ENCODE measurements at places on chromosomes 13 and 19. TPM values are rescaled to one million over a fixed set of nuclear protein-coding genes. Genes with fewer than 3 reads are reported as not detected.

GRCh38 chr13:113471844-113472243 lies 18.6 kb upstream of the ADPRHL1 start:
- no peak for DNase-seq

DNA sequence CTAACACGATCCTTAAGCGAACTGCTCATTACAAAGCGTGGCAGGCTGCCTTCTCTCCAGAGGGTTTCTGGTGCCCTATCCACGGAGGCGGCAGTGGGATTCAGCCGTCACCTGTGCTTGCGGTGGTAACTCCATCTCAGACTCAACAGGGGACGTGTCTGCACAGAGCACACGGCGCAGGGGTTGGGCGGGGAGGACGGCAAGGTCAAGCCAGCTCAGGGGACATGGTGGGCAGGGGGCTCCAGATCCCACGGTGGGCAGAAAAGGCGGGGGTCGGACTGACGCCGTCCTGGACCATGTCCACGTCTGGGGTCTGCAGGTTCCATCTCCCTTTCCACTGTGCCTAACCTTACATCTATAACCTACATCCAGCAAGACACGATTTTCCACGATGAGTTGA lies 70.7 kb downstream of the RASA3 start:
- DNase-seq, result no peak

DNA sequence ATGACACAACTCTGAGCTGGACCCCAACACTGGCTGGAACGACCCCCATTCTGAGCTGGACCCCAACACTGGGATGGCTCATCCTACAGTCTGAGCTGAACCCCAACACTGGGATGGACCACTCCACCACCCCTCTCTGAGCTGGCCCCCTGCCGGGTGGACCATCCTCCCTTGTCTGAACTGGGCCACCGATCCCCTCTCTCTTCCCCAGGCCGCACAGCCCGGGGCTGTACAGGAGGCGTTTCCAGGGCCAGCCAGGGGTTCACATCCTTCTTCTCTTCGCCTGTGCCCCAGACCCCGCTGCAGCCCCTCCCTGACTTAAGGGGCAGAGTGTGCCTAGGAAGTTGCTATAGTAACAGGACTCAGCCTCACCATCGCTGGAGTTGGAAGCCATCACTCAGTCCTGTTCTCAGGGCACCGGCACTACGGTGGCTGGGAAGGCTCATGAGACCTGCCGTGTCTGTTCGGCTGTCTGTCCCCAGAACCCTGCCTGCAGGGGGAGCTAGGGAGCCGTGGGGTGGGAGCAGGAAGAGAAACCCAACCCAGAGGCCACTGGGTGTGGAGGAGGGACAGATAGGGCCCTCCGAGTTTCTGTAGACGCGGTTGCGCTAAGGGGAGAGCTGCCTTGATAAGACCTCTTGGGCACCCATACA lies 3.7 kb downstream of the PRKACA start:
- DNase-seq, result peak; percentile 65

DNA sequence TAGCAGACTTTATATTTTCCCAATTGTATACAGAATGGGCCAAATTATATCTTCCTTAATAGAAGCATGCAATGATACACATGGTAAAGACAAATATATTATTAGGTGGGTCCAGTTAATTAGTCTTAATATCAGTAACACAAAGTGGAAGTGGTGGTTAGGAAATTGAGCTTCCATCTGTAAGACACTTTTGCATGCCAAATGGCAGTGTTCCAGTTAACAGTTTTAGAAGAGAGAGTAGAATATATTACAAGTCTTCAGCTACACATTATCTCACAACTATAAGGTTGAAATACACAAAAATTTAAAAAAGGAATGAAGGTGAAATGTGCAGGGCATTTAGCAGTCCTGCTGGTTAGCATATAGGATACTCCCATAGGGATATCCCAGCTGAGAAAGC lies 536.5 kb downstream of the PCDH9 start:
- DNase-seq, result no peak

GRCh38 chr19:30686826-30687566 lies 314.8 kb downstream of the ZNF536 start:
- DNase-seq, result no peak

DNA sequence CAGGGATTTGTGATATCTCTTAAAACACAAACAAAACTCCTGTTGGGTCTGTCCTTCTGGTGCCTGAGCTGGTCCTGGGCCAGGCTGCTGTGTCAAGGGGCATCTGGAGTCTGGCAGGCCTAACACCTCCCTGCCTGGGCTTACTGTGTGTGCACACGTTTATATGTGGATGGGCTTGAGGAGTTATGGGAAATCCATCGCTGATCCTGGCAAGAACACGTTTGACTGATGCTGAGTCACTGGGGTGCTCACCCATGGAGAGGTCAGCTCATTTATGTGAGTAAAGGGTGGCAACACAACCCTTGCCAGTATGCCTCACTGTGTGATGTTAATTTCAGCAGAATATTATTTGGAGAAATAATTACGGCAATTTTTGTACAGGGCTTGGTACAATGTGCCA lies 44.5 kb upstream of the PCDH8 start:
- DNase-seq, result no peak

DNA sequence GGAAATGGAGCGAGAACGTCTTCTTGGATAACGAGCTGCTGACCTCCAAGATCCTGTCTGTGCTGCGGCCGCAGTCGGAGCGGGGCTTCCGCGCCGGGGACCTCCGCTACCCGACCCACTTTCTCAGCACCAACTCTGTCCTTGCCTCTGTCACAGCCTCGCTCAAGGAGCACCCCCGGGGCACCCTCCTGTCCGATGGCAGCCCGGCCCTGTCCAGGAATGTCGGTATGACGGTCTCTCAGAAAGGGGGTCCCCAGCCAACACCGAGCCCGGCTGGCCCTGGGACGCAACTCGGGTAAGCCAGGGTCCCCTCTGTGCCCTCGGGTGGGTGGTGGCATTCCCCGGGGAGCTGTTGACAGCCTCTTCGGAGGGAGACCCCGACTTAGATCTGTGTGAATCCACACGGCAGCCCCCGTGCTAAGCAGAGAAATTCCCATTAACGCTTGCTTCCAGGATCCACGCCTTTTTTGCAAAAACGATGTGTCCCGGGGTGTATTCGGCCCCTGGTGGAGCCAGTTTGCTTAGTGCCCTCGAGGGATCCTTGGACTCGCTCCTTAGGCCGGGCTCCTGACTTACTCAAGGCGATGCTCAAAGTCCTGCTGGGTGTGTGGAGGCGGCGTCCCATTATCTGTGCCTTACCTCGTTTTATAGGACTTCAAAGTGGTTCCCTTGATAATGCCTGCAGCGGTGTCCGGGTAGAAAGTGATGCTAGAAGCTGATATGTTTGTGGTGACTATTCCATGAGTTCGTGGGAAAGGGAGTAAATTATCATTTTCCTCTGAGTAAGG lies 48.5 kb downstream of the PEX11G start:
- DNase-seq, result no peak

DNA sequence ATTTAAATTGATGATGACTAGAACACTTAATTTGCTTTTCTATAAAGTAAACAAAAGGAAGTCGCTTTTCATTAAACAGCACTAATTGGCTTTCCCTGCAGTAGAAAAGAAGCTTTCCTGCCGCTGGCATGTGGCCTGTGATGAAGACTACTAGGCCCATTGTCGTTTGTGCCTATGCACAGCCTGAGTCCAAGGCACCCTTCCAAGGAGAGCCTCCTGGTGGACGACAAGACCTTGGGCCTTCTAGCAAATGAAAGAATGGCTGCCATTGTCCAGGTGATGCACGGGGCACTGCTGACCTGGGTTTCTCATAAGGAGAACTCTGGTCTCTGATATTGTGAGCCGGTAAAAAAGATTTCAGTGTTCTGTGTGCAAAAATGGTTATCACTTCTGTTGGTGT lies 233.0 kb downstream of the COL4A1 start:
- no peak for DNase-seq

DNA sequence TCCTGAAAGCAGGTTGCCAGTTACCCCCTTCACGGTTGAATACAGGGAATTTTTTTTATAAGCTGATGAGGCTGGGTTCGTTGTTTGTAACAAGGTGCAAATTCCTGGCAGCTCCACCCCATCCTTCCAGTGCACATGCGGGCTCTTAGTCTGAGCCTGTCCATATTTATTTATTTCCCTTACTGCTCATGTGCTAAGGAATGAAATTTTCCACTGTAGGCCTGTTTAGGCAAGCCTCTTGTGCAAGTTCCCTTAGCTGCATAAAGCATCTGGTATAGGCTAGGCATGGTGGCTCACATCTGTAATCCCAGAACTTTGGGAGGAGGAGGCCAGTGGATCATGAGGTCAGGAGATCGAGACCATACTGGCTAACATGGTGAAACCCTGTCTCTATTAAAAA lies 560.9 kb upstream of the PCDH9 start:
- DNase-seq, result no peak

DNA sequence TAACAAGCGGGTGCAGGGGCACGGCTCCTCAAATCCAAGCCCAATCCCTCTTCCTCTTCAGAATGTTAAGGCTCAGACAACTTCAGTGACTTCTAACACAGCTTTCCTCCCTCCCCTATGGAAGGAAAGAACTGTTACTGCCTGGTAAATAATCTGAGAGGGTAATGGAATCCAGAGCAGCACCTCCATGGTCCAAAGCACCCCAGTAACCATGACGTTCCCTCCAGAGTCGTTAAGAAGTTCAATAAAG lies 969 bp downstream of the AKT2 start:
- DNase-seq, result no peak

- no peak for DNase-seq
Measured at GRCh38 chr19:49507803-49508494, 4.5 kb upstream of the FCGRT start.

GRCh38 chr13:91295712-91296410 lies 51.6 kb upstream of the MIR17HG start:
- no peak for DNase-seq

- DNase-seq, result no peak
Measured at GRCh38 chr19:17721111-17721628, 1.9 kb downstream of the MAP1S start.

- no peak for DNase-seq
Measured at GRCh38 chr19:17695198-17695597, 7.0 kb upstream of the UNC13A start.

- no peak for DNase-seq
Measured at GRCh38 chr13:98298599-98298998, 121.5 kb upstream of the RNF113B start.

DNA sequence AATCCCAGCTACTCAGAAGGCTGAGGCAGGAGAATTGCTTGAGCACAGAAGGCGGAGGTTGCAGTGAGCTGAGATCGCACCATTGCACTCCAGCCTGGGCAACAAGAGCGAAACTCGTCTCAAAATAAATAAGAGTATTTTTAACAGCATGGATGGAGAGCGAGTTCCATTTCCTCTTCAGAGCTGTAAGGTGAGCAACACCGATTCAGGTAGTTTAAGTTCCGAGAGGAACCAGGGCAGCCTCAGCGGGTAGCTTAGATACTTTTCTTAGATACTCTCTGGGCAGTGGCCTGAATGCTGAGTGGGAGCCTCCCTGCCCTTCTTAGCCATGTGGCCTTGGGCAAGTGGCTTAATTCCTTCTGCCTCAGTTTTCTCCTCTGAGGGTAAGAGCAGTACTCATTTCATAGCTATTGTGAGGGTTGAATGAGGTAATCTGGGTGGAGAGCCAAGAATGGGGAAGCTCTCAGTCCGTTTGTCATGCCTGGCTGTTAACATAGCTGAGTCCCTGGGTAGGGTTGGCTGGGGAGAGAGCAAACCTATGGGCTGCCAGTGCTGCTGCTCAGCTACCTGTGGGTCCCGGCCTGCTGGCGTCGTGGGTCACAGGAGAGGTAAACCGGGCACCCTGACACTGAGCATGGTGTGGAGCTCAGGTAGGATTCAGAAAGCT lies 4.1 kb downstream of the ATP11A start:
- DNase-seq, result no peak

- no peak for DNase-seq
Measured at GRCh38 chr13:75161804-75162203, 320.2 kb downstream of the TBC1D4 start.

DNA sequence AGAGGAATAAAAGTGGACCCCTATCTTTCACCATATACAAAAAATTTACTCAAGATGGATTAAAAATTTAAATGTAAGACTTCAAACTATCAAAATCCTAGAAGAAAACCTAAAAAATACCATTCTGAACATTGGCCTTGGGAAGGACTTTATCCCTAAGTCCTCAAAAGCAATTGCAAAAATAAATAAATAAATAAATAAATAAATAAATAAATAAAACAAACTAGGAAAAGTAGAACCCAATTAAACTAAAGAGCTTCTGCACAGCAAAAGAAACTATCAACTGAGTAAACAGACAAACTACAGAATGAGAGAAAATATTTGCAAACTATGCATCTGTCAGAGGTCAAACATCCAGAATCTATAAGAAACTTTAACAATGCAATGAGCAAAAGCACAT lies 874.9 kb upstream of the PCDH20 start:
- no peak for DNase-seq

GRCh38 chr13:47279920-47280319 lies 383.1 kb upstream of the HTR2A start:
- DNase-seq, result no peak

- no peak for DNase-seq
Measured at GRCh38 chr13:98454389-98454881, 122.5 kb downstream of the STK24 start.

DNA sequence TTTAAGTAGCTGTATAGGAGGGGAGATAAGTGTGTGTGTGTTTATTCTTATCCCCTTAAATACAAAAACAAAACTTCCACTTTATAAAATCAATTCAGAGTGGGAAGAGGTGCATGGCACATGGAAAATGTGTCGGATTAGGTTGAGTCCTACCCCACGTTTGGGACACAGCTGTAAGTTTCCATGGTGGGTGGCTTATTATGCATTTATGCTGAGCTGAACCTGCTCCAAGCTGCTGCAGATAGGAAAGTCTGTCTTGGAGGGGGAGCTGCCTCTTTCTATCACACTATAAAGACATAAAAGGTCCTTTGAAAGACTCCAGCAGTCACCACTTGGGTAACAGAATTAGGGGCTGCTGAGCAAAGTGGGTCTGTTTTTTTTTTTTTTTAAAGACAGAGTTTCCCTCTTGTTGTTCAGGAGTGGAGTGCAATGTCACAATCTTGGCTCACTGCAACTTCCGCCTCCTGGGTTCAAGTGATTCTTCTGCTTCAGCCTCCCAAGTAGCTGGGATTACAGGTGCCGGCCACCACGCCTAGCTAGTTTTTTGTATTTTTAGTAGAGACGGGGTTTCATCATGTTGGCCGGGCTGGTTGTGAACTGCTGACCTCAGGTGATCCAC lies 15.2 kb downstream of the ACTN4 start:
- DNase-seq, result no peak

Gene CFD
- total RNA-seq, result 0.40 TPM

Gene RFPL4A
- total RNA-seq, result not detected

Gene CAMSAP3
- 0.17 TPM for total RNA-seq

Gene NAPSA
- total RNA-seq, result 88.8 TPM

Gene ZNF649
- 6.7 TPM for total RNA-seq

Gene SGCG
- total RNA-seq, result not detected

Gene EID2B
- total RNA-seq, result 3.3 TPM

Gene PNMA8B
- total RNA-seq, result 0.07 TPM

Gene PEG3
- total RNA-seq, result not detected

Gene NLRP5
- not detected for total RNA-seq

Gene FCHO1
- 54.3 TPM for total RNA-seq

Gene ZNF607
- total RNA-seq, result 7.0 TPM

Gene CEACAM16
- not detected for total RNA-seq

Data from activated CD4-positive, alpha-beta memory T cell treated with anti-CD3 and anti-CD28 coated beads for 36 hours (primary cell).